ENCODE measurements at places on chromosomes 5 and 9.

GRCh38 chr9:1881708-1882295, 133.3 kb upstream of the SMARCA2 start:
- no peak for DNase-seq

DNA sequence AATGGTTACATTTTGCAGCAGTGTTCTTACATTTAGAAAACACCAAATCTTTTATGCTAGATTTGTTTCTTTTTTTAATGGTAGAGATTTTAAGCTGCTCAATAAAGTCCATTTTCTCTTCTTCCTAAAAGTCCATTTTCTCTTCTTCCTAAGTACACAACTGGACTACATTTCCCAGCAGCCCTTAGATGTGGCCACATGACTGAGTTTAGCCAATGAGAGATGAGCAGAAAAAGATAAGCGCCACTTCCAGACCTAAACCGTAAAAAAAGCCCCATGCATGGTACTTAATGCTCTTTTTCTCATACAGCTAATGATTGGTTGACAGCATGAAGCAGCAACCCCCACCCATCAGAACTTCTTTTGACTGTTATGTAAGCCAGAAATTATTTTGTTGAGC, 206.7 kb downstream of the FAM114A2 start:
- peak; percentile 52 for DNase-seq

- no peak for DNase-seq
These were observed 4.9 kb upstream of the KIF4B start for GRCh38 chr5:155008669-155009068.

DNA sequence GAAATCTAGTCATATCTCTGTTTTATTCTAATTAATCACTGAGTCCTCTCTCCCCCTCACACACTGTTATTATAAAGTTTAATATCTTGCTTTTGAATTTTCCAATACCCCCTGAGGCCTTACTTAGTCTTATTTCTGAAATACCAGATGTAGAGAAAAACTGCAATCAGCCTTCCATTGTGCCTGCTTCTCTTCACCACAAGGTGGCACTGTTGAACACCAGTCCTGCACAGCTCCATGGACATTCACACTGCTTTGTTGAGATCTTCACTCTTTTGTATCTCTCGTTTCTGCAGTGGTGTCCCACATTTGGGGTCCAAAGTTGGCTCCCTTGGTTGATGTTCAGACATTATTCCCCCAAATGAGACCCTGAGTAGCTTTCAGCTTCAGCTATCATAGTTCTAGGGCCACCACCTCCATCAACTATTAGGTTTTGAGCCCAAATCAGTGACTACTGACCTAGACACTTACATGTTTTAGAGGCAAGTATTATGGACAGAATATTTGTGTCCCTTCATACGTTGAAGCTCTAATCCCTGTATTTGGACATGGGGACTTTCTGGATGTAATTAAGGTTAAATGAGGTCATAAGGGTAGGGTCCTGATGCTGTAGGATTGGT, 24.3 kb downstream of the BOD1 start:
- DNase-seq, result peak; percentile 55

DNA sequence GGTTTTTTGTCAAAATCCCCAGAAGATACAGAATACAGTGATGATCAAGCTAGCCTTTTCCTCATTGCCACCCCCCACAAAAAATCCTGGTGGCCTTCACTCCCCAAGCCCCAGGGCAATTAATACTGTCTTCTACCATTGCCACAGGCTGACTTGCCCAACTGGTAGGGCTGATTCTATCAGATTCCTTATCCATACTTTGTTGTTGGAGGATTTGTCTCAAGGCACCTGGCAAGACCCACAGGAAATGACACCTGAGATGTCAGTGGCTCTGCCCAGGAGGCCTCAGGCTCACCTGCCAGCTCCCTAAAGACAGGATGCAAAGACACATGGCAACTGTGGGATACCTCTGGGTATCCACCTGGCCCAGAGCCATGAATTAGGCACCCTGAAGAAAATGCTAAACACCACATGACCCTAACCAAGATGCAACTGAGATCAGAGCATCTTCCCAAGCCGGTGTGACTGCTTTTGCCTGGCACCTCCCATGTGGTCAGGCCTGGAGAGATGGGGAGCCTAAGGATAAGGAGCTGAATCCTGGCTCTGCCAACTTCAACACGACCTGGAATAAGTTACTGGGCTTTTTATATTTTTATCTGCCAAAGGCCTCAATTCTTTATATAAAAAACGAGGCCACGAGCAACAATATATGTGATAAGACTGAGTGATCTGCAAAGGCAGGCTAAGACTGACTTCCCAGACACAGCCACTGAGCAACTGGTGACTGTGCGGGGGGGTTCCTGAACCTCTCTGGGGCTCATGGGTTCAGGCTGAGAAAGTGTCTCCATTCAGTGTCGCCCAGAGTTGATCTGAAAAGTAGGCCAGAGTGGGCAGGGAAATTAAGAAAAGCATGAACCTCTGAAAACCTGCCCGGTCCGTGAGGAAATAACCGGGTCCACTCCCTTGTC, 944 bp downstream of the ATOX1 start:
- peak; percentile 51 for DNase-seq

DNA sequence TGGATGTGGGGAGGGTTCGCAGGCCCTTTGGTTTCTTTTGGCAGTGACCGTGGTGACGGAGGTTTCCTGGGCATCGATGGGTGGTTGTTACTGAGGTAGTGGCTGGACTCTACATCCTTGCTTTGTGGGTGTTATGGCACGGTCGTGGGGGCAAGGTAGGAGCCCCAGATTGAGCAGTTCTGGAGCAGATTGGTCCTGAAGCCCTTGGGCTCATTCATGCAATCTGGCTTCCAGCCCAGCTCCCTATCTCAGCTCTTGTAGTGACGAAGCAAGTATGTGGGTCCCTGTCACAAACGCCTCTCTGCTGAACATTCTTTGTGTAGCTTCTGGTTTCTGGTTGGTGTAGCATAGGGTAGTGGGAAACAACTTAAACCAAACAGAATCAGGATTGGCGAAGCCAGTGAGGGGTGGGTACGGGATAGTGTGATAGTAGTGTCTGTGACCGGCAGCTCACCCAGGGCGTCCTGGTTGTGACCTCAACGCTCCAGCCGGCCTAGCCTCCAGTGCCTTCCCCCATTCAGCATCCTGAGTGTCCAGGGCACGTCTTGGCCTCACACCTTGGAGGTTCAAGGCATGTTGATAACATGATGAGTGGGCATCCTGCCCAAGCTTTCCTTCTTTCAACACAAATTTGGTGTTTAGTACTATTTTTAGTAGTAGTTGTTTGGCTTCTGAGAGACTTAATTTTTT, 2.9 kb downstream of the NDUFS6 start:
- no peak for DNase-seq

- no peak for DNase-seq
These were observed 25.6 kb upstream of the ACTBL2 start for GRCh38 chr5:57508211-57508610.

DNA sequence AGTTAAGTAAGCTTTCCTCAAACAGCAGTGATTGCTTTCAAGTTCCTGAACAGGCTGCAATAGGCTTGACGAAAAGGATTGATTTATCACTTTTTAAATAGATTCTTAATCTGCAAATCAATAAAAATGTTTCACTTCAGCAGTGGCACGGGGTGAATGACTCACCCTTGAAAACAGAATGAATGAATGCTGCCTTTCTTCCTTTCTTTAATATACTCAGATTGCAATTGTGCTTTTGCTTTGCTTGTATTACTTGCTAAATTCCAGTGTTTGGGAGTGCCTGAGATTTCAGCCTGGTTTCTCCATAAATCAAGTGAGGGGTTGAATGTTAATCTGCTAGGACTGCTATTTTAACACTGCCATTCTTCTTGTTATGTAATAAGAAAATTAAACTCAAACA, 1293.8 kb downstream of the PTPRD start:
- DNase-seq, result no peak

Measured in NB4 (cell line).